Smooth muscle cell of the brain vasculature (primary cell): ENCODE measurements at places on chromosomes 12 and 14.

DNA sequence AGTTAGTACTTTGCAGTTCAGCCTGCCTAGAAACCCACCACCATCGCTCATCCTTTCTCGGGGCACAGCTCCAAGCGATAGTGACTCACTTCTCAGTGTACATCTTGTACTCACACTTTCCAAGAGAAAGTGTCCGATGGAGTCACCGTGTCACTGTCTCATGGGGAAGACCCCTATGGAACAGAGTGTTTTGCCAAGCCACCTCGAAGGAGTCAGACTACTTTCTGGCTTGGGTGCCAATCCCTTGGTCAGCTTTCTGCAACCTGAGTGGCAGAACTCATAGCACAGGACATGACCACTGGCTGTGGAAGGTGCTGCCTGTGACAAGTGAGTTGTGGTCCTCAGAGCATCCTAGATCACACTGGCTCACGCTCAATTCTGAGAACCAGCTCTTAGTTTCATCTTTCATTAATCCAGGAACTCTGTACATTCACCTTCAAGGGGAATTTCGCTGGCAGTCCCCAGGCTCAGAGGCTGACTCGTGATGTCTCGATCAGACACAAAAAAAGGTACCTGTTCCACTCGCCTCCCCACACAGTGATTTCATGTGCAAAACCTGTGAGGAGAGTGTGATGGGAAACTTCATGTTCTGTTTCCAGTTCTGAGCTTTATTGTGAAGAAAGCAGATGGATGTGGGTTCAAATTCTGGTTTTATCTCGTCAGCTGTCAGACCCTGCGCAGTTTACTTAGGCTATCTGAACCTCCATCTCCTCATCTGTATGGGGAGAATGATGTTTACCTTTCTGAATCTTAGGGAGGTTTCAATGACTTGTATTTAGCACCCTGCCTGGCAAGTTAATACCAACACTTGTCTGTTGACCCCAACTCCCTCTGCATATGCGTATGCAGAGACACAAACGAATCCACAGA is 127.3 kb upstream of the CCND2 start:
- DNase-seq, result no peak

GRCh38 chr12:124455336-124455735 is 112.1 kb downstream of the NCOR2 start:
- DNase-seq, result no peak

GRCh38 chr12:121237415-121237814 is 27.5 kb downstream of the P2RX4 start:
- DNase-seq, result no peak

DNA sequence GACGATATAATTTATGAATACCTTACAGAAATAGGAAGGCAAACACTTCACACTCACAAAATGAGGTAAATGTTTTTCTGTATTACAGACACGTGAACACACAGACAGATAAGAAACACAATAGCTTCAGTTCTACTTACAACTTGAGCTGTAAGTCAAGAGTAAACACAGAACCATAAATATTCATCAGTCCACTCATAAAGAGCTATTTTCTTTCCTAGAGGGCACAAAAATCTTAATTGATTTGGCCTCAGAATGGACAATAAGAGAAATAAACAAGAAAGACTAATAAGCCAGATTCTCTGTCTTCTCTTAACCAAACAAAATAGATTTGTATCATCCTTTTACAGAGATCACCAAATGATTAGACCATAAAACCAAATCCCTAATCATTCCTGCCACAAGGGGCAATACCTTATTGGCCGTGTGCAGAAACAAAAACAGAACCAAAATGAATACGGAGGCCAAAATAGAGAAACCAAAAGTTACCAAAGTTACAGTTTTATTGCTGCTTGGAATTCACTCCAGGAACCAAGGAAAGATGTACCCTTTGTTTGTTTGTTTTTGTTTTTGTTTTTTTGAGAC is 38.1 kb upstream of the GARIN2 start:
- DNase-seq, result no peak

- DNase-seq, result no peak
Measured at GRCh38 chr14:24406416-24406815, 7.6 kb downstream of the NYNRIN start.

DNA sequence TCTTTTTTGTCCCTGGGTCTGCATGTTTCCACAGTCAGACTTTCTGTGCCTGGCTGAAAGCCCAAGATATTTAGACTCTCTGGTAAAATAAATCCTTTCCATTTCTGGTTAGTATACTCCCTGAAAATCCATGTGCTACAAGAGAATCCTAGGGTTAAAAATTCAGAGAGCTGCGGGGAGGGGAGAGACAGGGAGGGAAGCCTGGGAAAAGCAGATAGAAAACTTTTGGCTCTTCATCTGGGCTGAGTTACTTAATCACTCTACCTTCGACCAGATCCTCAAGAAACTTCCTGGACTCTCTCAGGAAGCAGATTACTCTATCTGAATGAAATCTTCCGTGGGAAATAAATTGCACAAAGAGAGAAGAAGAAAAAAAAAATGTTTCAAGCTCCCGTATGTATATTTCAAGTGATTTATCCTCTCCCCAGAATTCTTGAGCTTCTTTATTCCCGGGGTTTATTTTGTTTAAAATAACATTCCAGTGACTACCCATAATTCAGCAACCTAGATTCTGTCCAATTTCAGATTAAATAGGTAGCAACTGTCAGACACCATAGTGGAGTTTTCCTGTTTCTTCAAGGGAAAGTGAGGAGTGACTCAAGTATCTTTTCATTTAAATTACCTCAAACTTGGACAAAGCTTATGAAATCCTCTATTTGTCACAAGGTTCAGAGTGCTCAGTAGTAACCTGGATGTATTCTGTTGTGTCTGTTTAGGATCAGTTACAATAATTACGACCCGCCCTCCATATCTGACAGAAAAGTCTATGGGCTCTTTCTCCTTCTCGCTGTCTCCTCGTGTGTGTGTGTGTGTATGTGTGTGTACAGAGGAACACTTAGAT is 163.7 kb downstream of the MYRFL start:
- DNase-seq, result no peak

DNA sequence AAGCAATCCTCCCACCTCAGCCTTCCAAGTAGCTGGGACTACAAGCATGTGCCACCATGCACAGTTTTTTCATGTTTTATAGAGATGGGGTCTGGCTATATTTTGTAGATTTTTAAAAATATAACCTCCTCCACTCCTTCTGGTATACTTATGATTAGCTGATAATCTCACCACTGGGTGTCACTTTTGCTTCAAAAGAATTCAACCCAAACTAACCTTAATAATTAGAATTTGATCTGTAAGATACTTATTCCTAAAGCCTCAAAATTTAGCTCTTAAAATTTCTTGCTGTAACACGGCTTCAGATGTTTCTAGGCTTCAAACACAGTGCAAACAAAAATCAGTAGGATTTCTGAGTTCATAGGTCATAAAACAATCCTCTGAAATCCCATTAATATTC is 130.3 kb downstream of the CEP83 start:
- no peak for DNase-seq

DNA sequence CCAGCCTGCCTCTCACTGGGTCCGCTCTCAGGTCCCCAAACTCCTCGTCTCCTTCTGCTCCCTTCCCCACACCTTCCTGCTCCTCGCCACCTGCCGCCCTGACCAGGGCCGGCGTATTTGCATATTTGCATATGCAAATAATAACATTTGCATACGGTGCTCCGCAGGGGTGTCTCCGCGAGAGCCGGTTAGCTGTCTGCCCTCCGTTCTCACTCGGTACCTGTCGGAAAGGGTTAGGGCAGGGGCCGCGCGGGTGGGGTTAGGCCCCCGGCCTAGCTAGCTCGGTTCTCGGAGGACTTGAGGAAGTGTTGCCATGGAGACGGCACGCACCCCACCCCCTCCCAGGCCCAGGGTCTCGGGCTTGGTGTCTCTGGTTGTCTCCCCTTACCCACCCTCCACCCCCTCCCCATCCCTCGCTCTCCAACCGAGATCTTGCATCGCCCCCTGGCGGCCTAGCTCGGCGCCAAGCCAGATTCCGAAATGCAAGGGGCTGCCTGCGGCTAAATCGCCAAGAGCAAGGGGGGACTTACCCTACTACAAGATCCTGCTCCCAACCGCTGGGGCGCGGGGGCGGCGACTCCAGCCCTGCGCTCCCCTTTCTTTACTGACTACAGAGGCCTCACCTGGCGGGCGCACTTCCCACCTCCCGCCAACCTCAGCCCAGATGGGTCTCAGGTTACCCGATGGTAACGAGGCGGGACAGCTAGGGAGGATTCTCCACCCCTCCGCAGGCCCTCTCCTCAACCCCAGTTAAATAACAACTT is 8.1 kb downstream of the STAC3 start:
- DNase-seq, result no peak

DNA sequence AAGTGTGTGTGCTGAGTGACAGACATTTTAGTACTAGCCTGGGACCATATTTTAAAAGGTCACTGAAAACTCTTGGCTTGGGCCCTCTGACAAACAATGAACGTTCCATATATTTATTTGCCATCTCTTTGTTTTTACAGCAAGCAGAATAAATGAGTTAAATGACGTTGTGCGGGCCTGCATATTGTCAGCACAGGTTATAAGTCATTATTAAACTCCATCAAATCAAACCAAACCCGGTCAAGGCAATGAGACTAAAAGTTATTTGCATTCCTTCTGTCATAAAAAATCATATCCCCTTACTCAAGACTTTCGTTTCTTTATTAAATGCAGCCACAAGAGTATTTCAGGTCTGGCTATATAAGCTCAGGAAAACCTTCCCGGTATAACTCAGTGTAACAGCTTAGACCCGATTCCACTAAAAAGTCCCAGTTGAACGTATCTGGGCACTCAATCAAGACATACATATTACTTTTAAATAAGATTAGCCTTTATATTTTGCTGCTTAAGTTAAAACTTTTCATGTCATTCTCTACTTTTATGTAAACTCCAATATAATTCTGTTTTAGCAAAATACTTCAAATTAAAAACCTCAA is 84.9 kb downstream of the DICER1 start:
- DNase-seq, result no peak

DNA sequence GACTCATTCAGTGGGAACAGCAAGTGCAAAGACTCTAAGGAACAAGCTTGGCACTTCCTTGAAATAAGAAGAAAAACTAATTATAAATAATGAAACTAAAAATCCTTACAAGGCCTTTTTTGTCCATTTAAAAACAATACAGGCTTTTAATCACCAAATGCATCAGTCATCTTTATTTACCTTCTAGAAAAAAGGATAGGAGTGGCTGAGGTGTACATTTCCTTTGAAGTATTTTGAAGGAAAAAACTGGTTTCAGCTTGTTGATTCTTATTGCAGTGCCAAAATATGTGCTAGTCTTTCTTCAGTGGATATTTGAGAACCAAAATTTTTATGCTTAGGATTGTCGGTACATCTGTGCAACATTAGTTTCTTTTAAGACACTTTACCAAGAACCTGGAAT is 29.8 kb downstream of the MED21 start:
- DNase-seq, result no peak

DNA sequence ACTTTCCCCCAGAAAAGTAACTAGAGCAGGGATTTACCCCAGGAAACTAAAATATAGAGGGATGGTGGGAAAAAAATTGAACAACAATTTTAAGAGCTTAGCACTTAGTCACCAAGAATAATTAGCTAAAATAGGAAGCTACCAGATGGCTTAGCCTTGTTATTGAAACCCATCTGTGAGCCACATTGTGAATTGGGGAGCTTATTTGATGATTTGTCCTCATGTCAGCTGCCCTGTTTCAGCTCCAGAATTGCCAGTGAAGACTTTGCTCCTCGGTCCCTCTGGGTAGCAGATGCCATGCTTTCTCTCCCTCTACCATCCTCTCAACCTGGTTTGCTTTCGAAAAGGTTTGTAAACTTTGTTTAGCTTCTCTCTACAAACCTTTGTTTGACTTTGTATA is 67.7 kb upstream of the PTHLH start:
- DNase-seq, result no peak

- DNase-seq, result no peak
Measured at GRCh38 chr14:68389943-68390342, 402.9 kb downstream of the ZFP36L1 start.

GRCh38 chr14:105537580-105538474 is 11.4 kb downstream of the TMEM121 start:
- no peak for DNase-seq

GRCh38 chr12:28425526-28425925 is 235.3 kb downstream of the CCDC91 start:
- no peak for DNase-seq

- no peak for DNase-seq
Measured at GRCh38 chr12:132620899-132621656, 2.5 kb downstream of the P2RX2 start.
